CD4-positive, alpha-beta T cell treated with Interleukin-12 subunit alpha and Interleukin-12 subunit beta, for 1 hour (primary cell): ENCODE measurements at places on chromosomes 6 and 20.

DNA sequence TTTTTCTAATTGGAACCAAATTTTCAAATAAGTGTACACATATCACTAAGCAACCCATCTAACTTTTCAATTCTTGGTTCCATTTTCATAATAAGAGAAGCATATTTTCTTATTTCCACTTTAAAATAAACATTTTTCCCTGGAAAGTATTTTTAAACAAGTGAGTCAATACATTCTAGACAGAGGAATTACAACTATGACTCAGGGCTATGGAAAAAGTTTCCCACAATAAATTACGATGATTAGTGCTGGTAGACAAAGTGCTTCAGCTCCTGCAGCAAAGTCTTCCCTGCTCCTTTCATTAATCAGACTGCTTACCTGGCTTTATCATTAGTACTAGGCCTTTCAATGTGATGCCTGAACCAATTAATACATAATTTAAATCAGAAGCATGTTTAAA, 322.5 kb downstream of the HACE1 start:
- DNase-seq: no peak

GRCh38 chr6:7938562-7939183, 28.1 kb upstream of the TXNDC5 start:
- no peak for DNase-seq

DNA sequence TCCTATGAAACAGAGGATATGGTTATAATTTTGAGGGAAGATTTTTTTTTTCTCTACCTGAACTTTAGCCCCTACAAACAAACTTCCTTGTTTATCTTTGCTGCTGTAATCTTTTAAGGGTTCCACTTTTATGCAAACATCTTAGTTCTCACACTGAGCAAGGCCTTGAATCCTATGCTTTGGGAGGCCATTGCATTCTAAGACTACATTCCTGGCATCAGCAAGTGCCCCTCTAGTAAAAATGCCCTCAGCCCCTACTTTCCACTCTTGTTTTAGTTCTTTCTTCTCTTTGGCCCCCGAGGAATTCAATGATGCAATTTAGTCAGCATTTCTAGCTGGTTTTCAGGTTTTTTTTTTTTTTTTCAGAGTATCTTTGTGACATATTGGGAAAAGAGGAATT, 8.1 kb upstream of the AHI1 start:
- no peak for DNase-seq

- no peak for DNase-seq
These were observed 44.0 kb downstream of the RIN2 start for GRCh38 chr20:19802099-19802491.

GRCh38 chr6:39091220-39091619, 23.8 kb downstream of the SAYSD1 start:
- DNase-seq: no peak

DNA sequence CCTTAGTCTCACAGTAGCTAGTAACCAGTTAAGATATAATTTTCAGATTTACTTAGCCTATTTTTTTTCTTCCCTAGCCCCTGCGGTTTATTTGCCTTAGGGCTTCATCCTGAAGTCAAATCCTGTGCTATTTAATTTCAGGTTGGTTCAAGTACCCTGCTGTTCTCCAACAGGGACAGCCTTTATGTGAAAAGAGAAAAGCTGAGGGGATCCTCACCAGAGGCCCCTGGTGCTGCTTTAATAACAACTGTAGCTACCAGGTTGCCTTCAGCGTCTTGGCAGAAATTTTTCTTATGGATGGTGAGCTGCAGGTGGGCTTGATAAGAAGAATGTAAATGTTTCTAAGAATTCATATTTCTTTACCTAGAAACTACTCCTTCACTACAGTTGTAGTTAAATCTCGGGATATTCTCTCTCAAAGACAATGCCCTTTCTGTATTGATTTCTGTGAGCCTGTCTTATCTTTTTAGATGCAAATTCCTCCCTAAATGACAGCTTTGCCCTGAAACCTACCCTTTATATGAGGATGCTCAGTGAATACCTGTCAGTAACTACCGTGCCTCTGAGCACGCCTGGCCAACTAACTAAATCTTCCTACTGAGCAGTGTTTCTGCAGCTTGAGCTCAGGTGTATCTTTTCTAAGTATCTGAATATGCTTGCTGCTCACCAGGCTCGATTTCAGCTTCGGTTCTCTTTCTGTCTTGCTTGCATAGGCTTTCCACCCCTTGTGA, 320.5 kb downstream of the MMUT start:
- DNase-seq: no peak

GRCh38 chr20:40265825-40266533, 423.1 kb downstream of the MAFB start:
- no peak for DNase-seq

DNA sequence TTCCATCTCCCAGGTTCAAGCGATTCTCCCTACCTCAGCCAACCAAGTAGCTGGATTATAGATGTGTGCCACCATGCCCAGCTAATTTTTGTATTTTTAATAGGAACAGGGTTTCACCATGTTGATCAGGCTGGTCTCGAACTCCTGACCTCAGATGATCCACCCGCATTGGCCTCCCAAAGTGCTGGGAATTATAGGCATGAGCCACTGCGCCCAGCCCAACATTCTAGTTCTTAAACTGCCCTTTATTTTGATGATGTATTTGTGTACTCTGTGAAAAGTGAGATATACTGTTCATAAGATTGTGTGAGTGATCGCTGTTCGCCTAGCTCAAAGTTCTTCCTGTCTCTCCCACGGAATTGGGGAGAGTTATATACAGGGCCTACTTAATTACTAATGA, 93.1 kb downstream of the HFE start:
- DNase-seq: no peak

DNA sequence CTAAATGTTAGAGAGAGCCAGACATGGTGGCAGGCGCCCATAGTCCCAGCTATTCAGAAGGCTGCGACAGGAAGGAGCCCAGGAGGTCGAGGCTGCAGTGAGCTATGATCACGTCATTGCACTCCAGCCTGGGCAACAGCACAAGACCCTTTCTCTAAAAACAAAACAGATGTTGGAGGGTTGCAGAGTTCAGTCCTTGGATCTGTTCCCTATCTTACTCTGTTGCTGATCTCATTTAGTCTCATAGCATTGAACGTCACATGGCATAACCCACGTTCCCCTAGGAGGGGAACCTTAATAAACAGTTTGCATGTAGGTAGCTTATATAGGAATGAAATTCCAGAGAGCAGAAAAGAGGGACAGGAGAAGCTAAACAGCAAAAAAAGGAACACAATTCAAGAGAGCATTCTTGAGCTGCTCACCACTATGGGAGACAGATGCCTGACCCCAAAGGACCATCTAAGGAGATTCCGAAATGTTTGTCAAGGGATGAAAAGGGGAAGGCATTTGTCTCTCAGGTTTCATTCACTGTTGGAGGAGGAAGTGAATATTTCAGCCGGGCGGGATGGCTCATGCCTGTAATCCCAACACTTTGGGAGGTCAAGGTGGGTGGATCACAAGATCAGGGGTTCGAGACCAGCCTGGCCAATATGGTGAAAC, 54.6 kb upstream of the PIM1 start:
- DNase-seq: no peak

GRCh38 chr20:36432096-36432495, 109.2 kb upstream of the MYL9 start:
- no peak for DNase-seq

- no peak for DNase-seq
These were observed 60.3 kb downstream of the TSHZ2 start for GRCh38 chr20:53032478-53032932.

DNA sequence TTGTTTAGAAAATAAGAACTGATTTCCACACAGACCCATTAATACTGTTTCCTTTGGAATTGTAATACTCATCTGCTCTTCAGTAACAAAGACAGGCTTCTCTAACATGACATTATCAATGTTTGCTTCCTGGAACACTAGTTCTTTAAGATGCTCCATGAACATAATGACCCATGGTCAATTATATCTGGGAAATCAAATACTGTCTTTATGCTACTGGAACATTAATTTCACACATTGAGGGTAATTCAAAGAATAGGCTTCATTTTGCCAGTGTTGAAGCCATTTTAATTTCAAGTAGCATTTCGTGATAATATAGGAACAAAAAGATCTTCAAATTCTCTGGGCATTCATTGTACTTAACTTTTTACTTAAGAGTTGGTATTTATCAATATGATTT, 80.9 kb downstream of the OPN5 start:
- DNase-seq: no peak

- no peak for DNase-seq
These were observed 21.4 kb downstream of the BCAS1 start for GRCh38 chr20:54048891-54049545.

GRCh38 chr6:33080127-33081089, 4.6 kb downstream of the HLA-DPB1 start:
- DNase-seq: no peak

GRCh38 chr6:53932516-53932915, 137.7 kb downstream of the LRRC1 start:
- DNase-seq: no peak

GRCh38 chr6:37354526-37355384, 972 bp downstream of the RNF8 start:
- no peak for DNase-seq

- DNase-seq: no peak
These were observed 552.3 kb upstream of the CITED2 start for GRCh38 chr6:139926711-139927110.

DNA sequence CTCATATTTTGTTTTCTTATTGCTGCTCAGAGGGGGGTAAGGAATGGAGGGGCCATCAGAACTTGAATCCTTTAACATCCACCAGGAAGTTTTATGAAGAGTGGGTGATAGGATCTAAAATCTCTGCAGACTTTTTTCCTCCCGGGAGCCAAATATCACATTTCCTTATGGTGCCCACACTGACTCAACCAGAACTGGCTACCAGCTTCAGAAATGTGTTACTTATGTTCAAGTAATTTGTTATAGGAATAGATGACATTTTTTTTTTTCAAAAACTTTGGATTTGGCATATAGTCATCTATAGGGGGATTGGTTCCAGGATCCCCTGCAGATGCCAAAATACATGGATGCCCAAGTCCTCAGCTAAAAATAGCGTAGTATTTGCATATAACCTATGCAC, 18.4 kb downstream of the LHFPL5 start:
- no peak for DNase-seq

GRCh38 chr20:13441388-13441787, 197.3 kb downstream of the TASP1 start:
- DNase-seq: no peak

DNA sequence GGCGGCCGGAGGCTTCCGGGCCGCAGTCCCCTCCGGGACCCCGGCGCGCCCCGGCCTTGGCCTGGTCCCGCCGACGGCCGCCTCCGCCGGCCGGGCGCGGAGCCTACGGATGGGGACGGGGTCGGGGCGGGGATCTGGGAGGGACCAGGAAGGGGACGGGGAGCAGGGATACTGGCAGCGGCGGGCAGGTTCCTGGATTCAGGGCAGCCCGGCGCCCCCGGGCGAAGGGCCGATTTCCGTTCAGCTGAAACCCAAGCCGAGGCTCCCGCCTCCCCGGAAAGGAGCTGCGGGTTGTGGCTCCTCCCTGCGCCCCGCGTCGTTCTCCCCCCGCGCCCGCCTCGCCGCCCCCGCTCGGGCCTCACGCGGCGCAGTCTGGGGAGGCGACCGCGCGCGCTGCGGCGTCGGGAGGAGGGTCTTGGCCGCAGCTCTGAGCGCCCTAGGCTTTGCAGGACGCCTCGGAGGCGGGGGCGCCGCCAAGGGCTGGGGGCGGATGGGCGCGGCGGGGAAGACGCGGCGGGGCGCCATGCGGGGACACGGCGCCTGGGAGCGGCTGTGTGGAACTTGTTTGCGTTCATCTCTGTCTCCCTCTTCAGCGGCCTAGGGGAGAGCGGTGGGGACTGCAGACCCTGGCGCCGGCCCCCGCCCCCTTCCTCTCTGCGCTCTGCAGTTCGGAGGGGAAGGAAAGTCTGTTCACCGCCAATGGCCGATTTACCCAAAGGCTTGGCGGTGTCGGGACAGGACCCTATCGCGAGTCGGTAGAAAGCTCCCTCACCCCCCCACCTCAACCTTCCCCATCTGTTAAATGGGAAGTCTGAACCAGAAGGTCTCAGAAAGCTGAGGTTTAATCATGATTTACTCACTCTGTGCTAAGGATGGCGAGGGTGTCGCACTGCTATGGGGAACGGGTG, 22.7 kb upstream of the TMEM181 start:
- peak; percentile 26 for DNase-seq

DNA sequence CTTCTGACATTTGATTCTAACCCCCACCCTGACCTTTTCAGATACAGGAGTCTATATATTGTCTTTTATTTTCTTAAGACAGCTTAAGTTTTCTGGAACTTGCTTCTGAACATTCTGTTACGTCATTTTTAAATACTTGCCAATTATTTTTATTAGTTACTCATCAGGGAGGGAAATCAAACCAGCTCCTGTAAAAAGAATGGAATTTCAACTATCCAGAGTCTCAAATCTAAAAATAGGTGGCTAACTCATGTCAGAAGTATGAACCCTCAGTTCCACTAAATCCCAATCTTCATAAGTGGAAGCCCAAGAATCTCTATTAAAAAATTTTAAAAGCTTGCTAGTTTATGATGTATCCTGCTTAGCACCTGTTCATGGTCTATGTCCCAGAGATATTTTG, 900.0 kb downstream of the KIF16B start:
- DNase-seq: no peak

GRCh38 chr6:3367630-3368029, 89.2 kb downstream of the SLC22A23 start:
- DNase-seq: no peak

- DNase-seq: peak; percentile 70
These were observed 88.2 kb downstream of the HIVEP2 start for GRCh38 chr6:142856624-142857232.

- DNase-seq: no peak
These were observed 28.3 kb downstream of the COL20A1 start for GRCh38 chr20:63321148-63321831.

DNA sequence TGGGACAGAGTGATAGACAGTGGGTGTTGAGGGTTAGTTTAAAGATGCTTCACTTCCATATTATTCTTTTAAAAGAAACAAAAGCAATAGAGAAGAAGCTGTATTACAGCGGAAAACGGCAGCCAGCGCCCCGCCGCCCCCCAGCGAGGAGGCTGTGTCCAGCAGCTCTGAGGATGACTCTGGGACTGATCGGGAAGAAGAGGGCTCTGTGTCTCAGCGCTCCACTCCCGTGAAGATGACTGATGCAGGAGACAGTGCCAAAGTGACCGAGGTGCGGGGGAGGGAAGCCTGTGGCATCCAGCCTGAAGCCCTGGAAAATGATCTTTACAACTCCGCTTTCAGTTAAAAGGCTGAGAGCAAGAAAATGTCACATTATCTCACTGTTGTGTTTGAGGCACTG, 100.2 kb downstream of the FIG4 start:
- no peak for DNase-seq

- DNase-seq: no peak
These were observed 48.6 kb downstream of the KDM1B start for GRCh38 chr6:18203786-18204185.
